ENCODE measurements at places on chromosomes 4 and X.

DNA sequence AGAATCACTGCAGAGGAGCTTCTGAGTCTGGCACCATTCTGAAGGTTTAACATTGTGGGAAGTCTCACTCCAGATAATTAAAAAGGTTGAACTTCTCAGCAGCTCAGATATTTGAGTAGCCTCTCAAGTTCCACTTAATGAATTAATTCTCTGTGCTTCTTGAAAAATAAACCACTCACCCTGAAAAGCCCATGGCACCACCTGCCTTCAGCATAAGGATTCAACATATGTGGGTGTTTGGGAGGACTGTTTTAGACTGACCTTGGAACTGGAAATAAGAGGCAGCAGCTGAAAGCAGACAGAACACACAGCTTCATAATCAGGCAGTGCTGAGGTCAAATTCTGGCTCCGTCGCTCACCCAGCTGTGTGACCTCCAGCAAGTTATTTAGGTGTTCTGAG, 100.6 kb downstream of the KCNIP4 start:
- no peak for DNase-seq

- no peak for DNase-seq
Observed at GRCh38 chr4:117664706-117665444, 369.4 kb upstream of the NDST3 start.

DNA sequence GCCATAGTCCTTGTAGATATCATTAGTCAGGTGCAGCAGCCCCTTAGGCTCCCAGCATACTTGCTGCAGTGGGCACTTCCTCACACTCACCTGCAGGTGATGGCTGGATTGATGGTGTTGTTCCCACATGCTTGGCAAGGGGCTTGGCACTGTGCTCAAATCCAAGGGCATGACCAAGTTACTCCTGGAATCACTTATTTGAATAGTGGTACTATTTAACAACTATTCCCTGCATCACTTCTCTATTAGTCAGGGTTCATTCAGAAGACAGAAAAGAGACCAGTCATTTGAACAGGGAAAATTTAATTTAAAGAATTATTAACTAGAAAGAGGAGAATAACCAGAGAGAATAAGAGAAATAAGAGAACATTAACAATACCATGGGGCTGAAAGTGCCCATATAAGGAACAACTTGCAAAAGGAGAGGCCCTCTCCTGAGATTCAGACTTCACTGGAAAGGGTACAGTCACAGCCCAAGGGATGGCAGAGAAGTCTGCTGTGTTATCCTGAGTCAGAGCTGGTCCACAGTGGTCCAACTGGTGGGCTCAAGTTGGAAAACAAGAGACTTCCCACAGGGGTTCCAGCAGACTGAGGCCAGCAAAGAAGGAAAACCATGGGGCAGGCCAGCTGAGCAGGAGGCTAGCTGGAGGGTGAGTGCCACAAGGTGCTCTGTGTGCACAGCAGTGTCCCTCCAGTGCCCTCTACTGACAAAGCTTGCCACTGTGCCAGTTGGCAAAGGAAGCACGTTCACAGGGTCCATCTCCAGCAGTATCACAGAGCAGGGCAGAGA, 9.8 kb downstream of the SPP1 start:
- DNase-seq: peak; percentile 18

DNA sequence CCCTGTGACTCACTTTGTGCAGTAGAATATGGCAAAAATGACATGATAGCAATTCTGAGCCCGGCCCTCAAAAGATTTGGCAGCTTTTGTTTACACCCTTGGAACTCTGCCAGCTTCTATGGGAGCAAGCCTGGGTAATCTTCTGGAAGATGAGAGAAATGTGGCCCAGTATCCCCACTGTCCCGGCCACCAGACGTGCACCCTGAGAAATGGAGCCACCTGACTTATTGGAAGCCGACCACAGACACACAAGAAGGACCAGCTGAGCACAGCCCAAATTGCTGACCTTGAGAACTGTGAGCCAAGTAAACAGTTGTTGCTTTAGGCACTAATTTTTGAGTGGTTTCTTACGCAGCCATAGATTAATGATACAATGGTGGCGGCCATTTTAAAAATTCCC, 197.0 kb downstream of the STIM2 start:
- DNase-seq: no peak

DNA sequence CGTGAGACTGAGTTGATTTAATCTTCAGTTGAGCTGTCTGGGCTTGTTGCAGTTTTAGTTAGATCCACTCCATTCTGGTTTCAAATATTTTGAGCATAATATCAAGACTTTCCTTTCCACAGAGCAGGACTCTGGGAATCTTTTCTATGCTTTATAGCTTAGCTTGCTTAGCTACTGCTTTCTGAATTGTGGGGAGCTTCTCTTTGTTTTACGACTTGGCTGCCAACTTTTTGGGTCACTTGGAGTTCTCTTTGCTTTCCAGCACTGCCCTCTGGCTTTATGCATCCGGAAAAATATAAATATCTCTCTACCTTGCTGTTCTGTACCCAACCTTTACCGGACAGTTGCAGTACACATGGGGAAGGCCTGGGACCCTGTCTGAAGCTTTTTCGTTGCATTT, 292.1 kb downstream of the STIM2 start:
- no peak for DNase-seq

DNA sequence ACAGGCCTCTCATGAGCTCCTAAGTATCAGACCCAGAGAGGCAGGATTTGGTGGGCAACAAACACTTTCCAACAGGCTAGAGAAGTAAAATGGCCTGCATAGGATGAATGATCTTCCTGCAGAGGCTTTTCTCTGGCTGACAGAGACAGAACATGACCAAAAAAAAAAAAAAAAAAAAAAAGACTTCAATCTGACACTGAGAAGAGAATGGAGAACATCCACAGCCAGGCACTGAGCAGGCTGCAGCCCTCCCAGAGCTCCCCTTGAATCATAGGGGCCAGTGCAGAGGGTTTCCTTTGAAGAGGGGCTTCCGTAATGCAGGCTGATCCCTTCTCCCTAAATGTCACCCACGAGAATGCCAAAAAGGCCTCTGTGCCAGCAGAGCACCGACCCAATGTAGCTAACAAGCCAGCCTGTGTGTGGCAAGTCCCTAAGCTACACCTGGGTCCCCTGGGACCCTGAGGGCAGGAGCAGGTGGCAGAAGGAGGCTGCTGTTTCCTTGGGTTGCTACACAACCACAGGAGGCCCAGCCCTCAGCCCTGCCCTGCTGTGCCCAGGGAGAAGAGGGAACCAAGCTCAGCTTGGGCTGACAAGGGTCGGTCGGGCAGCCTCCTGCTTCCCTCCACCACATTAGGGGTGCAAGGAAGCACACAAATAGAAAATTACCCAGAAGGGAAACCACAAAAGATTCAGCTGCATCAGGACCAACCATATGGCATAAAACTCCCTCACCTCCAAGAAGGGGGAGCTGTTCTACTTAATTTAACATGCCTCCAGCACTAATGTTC, 55.6 kb downstream of the MAP7D2 start:
- DNase-seq: peak; percentile 2

DNA sequence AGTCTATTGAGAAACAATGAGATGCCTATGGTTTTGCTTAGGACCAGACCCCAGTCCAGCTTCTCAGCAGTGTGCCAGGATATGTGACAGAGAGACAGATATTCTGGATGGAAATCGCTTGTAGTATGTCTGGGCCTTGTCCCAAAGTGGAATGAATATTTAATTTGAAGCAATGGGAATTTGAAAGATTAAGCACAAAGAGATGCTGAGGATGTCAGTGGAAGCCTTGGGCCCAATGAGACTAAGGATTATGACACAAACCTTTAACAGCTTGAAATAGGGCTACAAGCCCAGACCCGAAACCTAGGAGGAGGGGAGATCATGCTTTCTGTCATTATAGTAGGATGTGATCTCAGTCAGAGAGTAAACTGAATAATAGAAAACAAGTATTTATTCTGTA, 459.2 kb downstream of the FAT4 start:
- DNase-seq: no peak

- no peak for DNase-seq
Observed at GRCh38 chrX:150472306-150472705, 96.1 kb upstream of the MTM1 start.

GRCh38 chr4:179398414-179398813, 1956.2 kb upstream of the AGA start:
- no peak for DNase-seq

GRCh38 chrX:63922221-63922620, 137.2 kb upstream of the ARHGEF9 start:
- no peak for DNase-seq

Data from T-cell (primary cell).